ENCODE measurements at places on chromosomes 4 and X.

DNA sequence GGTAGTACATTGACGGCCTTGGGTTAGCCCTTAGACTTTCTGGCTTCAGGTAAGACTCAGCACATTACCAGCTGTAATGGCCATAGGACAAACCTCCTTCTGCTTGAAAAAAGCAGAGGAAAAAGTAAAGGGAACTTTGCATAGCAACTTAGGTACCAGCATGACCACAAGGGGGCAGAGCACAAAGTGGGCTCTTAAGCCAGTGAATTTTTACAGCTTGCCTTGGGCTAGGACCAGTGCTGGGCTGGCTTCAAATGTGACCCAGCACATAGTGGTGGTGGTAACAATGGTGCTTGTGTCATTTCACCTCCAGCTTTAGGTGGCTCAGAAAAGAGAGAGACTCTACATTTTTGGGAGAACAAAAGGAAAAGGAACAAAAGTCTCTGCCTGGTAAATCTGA lies 66.1 kb downstream of the KLHL4 start:
- peak; percentile 25 for DNase-seq

DNA sequence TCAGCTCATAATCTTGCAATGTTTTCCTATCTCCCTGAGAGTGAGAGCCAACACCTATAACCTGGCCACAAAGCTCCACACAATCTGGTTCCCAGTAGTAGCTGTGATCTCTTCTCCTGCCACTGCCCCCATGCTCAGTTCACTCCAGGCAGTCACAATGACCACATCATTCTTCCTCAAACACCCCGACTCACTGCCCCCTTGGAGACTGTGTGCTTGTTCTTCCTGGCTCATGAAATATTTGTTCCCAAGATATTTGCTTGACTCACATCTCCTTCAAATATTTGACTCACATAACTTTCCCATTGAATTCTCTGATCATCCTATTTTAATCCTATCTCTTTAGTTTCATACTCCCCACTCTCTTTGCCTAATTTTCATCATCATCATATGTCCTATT lies 173.7 kb downstream of the AREG start:
- DNase-seq: no peak

GRCh38 chr4:37721995-37722638 lies 35.9 kb upstream of the RELL1 start:
- DNase-seq: no peak

DNA sequence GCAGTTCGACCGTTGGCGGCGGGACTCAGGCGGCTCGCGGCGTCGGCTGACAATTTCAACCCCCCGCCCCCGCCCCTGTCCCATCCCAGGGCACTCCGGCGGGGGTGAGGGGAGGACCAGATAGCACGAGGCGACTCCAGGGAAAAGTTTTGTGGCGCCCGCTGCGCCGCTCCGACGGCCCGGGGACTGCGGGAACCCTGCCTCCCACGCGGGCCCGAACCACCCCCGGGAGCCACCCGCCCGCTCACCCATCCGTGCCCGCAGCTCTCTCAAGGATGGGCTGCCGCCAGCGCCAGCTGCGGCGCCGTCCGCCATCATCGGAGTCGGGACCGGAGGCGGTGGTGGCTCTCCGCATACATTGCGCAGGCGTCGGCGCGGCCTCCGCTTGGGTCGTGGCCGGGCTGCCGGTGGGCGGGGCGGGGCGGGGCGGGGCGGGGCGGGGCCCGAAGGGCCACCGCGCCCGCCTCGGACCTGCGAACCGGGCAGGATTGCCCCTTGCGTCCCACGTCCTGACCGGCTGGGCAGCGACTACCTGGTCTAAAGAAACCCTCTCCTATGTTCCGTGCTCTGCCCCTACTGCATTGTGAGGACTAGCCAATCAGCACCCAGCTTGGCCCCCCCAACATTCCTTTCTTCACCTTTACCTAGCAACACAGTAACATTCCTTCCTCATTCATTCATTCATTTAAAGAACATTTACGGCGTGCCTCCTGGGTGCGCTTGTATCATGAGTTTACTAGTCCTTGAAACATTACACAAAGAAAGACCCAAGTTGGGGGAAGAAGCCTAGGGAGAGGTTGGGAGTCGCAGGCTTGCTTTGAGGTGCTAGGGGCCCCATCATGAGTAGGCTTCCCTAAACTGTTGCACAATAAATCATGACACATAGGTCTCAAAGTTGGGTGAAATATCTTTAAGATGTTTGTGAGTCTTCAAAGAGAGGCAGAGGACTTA lies at the start of gene MAP7D3:
Gene MAP7D3 (minus strand): TSS at position 360 of the 951 bp plus-strand sequence. CDS start 42 bp downstream, at position 318.
- DNase-seq: peak; percentile 30

- DNase-seq: no peak
These were observed 81.5 kb downstream of the HUWE1 start for GRCh38 chrX:53605004-53605403.

DNA sequence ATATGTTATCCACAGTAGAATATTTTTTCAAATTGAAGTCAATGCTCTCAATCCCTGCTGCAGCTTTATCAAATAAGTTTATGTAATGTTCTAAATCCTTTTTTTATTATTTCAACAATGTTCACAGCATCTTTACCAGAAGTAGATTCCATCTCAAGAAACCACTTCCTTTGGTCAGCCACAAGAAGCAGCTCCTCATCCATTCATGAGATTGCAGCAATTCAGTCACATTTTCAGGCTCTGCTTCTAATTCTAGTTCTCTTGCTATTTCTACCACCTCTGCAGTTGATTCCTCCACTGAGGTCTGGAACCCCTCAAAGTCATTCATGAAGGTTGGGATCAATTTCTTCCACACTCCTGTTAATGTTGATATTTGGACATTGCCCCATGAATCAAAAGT lies 2301.3 kb upstream of the TENM3 start:
- DNase-seq: no peak

- DNase-seq: no peak
These were observed 88.1 kb upstream of the MAB21L2 start for GRCh38 chr4:150493851-150494250.

DNA sequence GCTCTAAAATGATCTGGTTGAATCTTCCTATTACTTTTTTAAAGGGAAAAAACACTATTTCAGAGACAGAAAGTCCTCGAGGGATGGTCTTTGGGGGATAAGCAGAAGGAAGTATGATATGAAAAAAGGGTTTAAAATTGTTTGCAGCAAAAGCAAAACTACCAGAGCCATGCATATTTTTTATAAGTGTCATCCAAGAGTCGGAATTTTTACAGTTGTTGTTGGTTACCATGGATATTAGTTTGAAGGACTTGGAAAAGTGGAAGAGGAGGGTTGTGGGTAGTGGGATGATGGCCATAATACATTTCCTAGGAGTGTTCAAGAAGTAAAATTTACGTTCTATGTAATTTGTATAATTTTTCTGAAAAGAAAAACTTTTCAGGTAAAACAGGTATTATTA lies 134.4 kb downstream of the PCDH7 start:
- no peak for DNase-seq

- no peak for DNase-seq
These were observed 89.5 kb upstream of the LCORL start for GRCh38 chr4:18111081-18111480.

GRCh38 chr4:76610751-76611547 lies 175.9 kb downstream of the SHROOM3 start:
- DNase-seq: no peak

- no peak for DNase-seq
These were observed 421.7 kb upstream of the INTU start for GRCh38 chr4:127210893-127211649.

DNA sequence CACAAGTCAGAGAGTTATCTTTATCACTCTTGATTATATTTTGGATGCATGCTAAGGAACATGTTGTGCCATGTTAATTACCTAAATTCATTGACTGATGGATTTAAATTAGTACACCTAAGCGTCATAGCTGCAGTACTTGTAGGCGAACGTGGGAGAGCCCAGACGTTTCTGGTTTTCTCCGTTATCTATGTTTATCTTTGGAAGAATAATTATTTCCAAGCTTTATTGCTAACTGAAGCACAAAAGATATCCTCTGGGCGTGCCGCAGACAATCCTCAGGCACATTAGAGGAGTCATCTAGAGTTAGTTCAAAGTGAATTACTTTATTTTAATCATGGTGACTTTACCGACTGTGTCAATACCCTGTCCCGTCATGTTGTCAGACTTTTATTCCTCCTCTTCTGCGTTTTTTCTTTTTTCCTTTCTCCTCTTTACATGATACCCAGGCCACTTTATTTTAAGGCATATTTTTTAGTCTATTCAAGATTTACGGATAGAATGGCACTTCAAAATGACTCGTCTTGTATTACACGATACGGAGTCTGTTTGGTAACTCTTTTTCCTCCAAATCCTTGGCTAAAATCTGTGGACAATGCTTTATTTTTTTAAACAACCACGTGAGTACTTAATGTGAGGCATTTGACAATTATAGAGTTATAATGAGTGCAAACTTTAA lies 632.0 kb upstream of the TENM3 start:
- no peak for DNase-seq

- DNase-seq: no peak
These were observed 3.9 kb upstream of the SFRP2 start for GRCh38 chr4:153792618-153793247.

DNA sequence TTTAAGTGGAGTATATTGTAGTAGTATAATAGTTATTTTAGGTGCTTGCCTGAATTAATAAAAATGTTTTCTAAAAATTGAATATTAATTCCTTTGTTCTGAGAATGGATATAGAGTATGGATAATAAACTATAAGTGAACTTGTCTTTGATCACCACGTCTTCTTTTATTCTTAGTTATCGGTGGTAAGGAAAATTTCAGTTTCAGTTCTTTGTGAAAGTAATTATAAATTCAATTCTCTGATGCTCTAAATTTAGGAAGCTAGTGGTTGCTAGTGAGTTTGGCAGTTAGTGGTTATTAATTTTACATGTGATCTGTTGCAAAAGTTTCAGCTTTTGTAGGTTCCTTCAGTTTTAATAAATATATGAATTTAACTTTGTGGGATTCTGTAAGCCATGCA lies 30.8 kb downstream of the MRPL1 start:
- DNase-seq: no peak

DNA sequence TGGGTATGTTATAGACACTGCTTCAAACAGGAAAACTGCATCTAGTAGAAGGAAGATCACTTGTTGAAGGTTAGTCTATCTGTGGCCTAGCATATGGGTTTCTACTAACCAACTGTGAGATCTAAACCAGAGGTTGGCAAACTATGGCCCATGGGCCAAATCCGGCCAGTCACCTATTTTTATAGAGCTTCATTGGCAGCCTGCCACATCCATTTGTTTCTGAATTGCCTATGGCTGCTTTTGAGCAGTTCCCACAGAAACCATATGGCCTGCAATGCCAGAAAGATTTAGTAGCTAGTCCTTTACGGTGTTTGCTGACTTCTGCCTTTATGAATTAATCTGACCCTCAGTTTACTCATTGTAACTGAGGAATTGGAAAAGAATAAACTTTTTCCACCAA lies 71.1 kb downstream of the MID1 start:
- DNase-seq: no peak

- DNase-seq: no peak
These were observed 12.5 kb upstream of the S100P start for GRCh38 chr4:6681191-6681590.

DNA sequence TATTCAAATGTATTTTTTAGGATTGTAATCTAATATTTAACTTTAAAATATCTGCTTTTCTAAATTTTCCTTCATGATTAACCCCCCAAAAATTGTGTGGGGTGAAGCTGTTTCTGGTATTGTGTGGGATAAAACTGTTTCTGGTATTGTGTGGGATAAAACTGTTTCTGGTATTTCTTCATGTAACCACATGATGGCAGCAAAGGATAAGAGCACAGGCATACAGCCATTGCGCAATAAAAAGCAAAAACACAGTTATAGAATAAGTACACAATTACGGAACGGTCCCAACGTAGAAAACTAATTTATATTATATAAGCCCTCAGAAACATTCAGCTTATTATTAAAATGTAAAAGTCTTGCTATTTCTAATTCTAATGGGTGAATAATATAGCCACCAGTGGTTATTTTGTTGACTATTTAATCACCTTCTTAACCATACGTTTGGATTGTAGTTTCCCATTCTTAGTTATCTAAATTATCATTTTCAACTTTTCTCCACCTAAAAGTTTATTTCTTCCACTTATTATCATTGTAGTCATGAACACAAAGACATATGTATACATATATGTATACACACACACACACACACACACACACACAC lies 333.9 kb upstream of the FSTL5 start:
- no peak for DNase-seq

DNA sequence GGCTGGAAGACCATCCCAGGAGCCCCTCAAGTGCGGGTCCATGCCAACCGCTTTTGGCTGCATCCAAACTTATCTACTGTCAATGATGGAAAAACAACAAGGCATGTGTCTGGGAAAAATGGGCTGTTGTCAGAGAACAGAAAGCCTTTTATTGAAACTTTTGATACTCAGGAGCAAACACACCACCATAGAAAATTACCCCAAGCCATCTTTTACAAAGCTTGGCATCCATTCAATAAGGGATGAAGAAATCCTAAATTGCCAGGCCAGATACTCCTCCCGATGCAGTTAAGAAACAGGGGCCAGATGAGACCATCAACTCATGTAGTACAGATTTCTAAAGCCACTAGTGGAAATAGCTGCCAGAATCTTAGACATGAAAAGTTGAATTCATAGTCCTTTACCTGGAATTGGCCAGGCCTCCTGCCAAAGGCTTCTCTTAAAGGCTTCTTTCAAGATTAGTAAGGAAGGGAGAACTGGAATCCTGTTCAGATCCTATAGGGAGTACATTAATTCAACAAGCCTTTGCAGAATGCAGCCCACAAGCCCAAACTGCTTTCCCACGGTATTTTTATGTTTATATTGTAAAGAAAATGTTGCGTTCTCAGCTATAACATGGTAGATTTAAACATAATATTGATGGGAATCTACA lies 145.4 kb upstream of the MAP3K15 start:
- DNase-seq: no peak

Data from neural crest cell (in vitro differentiated cells).